Small intestine (tissue), 16 donors: ENCODE measurements at places on chromosomes 4 and X.
A peak's percentile ranks its signal among the peaks of the same experiment; 100 is the strongest.

- no peak for DNase-seq
Measured at GRCh38 chr4:165476214-165477098, 97.6 kb downstream of the CPE start.

DNA sequence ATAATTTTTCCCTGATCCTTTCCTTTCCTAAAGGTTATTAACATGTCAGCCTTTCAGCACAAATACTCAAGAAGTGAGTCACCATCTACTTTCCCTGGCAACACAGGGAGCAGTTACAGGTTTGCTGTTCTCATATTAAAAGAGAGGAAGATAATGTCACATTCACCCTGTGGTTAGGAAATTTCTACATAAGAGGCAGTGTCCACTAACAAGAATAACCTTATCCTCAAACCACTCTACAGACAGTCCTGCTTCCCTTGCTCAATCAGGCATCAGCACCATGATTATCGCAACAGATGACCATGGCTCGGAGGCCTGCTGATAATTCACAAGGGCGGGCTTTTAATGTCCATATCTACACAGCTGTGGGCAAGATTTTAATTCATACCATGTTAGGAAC is 30.9 kb downstream of the RNF150 start:
- DNase-seq, result no peak

DNA sequence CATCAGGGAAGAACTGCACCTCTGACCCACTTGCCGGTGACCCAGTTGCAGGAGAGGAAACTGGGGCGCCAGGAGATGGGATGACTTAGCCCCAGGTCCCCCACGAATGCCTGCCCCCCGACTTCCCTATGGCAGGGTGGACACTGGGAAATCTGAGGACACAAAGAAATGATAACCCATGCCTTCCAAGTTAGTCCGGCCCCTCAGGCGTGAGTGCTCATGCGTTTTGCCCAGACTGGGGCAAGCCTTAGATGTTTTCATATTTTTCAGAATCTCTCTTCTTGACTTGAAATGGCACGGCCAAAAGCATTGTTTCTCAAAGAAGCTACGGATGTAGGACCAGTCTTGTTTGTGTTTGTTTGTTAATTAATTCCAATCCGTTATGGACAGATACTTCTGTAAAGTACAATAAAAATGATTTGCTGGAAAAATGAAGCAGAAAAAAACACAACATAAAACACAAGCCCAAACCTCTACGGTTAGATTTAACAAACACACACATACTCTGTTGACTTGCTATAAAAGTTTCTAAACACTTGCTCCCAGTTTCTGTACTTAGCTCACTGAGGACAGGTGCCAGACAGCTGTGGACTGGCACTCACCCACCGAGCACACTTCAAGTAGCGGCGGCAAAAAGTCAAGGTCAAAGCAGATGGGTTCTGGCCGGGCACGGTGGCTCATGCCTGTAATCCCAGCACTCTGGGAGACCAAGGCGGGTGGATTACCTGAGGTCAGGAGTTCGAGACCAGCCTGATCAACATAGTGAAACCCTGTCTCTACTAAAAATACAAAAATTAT is 341.5 kb downstream of the BCOR start:
- no peak for DNase-seq

GRCh38 chr4:15167743-15168142 is 165.5 kb downstream of the CPEB2 start:
- DNase-seq, result no peak

DNA sequence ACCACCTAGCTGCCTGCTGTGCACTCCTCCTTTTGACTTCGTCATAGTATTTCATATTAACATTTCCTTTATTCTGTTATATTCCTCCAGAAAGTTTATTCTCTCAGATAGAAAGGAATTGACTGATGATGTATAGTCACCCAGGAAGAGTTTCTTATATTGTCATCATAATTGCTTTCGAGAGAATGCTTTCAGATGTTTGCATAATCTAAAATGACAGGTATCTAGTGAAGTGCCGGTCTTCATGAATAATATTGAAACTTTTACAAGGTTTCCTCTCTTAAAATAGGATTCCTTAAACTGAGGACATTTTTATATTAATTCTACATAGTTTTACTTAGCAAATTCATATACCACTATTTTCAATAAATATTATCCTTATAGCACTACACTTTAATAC is 10.1 kb downstream of the SEC24D start:
- no peak for DNase-seq

DNA sequence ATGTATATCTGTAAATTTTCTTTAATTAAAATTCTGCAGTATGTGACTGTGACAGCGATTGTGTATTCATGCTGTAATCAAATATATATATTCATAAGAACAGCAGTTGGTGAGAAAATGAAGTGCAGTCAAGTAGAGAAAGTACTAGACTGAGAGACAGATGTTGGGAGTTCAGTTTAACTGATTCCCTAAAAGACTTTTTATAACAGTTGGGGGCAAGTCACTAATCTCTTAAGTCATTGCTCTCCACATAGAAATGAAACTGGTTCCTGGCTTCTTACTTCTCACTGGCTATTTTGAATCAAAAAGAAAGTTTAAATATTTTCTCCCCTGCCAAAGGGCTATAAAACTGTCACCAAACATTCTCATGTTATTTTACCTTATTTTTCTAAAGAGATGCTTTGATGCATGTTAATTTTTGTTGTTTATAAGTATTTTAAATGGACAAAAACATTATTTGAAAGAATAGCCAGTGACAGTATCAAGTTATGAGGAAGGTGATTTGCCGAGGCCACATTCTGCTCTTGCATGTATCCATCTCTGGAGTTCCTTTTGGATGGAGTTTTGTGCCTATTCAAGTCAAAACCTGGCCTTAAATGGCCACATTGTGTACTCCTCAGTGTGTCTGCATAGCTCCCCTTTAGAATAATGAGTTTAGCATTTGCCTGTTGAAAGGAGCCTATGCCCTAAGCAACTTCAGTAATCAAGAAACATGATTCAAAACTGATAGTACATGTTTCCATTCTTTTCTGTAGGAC is 30.8 kb downstream of the EXOC1 start:
- DNase-seq, result no peak

GRCh38 chrX:104183685-104184084 is 17.4 kb downstream of the FAM199X start:
- no peak for DNase-seq

DNA sequence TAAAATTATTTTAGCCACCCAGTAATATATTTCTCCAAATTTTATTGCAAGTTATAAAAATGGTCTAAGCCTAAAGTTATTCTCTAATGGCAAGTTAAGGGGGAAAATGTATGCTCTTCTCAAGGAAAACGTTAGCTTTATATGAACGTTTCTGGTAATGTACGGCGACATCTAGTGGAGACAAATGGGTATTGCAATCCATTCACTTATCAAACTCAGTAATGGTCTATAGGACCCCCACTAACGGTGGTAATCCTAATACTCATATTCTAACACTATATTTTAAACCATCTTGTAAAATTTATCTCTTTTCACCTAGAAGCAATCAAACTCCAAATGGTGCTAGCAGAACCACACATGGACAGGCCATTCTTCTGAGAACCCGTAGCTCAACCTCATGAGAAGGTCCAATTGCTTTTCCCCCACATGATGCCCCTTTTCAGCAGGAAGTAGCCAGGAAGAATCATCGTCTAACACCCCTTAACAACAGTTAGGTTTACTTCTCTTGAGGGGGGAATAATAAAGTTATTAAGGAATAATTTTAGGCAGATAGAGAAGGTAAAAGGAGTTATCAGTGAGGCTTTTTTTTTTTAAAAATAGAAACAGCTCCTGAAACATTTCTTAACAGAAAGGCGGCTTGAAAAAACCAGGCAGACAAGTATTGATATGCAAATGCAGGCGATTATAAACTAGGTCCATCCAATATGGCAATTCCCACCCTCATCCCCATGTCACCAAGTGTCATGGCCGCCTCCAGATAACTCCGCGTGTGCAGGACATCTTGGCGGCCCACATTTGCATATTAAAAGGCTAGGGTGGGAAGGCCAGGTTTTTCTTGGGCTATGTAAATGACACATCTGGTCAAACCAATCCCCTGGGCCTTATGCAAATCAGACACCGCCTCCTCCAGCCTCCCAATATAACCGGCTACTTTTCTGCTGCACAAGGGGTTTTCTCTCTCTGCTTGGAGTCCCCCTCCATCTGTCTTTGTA is 35.0 kb downstream of the NUDT11 start:
- peak; percentile 19 for DNase-seq

GRCh38 chr4:63637270-63637669 is 772.0 kb downstream of the TECRL start:
- DNase-seq, result no peak

GRCh38 chr4:142547974-142548373 is 298.1 kb downstream of the INPP4B start:
- DNase-seq, result no peak

DNA sequence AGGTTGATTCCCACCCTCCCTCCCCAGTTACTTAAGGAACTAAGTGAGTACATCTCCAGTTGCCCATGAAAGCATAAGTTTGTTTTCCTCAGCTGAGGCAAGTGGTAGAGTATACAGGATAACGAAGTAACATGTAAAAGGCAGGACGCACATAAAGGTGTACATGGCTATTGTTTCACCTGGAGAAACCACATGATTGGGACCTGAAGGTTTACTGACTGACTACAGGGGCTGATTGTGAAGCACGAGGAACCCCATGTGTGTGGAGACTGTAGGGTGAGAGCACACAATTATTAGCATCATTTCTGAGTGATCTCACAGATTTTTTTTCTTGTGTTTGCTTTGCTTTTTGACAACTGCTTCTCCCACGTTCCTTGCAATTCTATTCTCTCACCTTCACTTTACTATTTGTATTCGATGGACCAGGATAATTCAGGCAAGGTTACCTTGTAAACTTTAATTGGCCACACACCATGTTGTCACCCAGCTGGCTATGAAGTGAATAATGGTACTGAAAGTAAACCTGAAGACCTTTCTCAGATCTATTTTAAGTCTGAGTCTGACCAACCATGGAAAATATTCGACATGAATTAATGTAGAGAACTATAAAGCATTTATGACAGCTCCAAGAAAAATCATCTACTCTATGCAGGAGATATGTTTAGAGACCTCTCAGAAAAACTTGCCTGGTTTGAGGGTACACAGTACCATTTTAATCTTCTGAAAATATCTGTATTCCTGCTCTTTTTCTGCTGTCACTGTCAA is 102.5 kb upstream of the MYOZ2 start:
- DNase-seq, result no peak

DNA sequence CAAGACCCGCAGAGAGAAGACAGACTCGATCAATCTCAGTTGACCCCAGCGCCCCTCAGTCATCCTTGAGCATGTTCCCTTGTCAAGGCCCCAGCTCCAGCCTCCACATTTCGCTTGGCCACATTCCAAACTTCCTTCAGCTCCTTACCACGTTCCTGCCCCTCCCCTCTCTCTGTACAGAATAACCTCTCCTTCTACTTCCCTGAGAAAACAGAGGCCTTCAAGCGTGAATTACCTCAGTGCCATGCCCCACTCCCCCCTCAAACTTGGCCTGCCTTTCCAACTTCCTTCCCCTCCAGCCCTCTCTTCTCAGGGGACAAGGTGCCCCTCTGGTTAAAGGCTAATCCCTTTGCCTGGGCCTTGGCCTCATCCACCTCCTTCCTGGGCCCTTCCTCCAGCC is 3.2 kb upstream of the RIPPLY1 start:
- DNase-seq, result peak; percentile 81

GRCh38 chr4:76562836-76563453 is 127.9 kb downstream of the SHROOM3 start:
- no peak for DNase-seq

DNA sequence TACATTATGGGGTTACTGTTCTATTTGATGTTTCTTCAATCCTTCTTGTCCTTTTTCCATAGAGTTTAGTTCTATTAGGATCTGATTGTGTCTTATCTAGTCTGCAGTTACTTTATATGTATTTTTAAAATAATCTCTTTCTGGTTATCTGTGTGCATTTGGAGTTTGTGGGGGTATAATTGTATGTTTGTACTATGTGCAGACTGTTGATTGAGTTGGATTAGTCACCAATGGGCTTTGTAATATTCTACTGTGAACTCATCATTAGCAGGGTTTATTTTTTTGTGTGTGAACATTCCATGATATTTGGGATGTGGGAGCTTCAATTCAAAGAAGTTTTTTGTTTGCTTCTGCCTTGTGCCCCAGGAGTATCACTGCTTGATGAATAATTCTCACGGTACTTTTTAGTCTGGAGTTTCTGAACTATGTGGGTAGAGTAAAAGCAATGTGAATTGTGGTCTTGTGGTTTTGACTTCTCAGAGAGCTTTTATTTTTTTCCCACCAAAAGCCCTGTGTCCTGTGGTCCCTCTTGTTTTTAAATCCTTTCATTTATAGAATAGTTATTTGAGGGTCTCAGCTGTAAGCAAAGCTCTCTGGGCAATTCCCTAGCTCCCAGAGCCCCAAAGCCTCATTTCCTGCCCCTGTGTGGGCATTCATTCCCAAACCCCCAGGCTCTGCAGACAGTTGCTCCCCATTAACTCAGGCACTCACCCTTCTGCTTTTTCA is 127.8 kb downstream of the PHKA2 start:
- peak; percentile 15 for DNase-seq

GRCh38 chr4:27429364-27429871 is 568.8 kb downstream of the STIM2 start:
- DNase-seq, result no peak

- DNase-seq, result no peak
Measured at GRCh38 chr4:47061435-47061834, 30.1 kb downstream of the GABRB1 start.

- DNase-seq, result no peak
Measured at GRCh38 chr4:55159851-55160250, 34.5 kb upstream of the KDR start.
